Osteocyte (in vitro differentiated cells): ENCODE measurements at places on chromosomes 5 and 9.

GRCh38 chr5:68147659-68148058 is 67.9 kb upstream of the PIK3R1 start:
- DNase-seq: no peak

DNA sequence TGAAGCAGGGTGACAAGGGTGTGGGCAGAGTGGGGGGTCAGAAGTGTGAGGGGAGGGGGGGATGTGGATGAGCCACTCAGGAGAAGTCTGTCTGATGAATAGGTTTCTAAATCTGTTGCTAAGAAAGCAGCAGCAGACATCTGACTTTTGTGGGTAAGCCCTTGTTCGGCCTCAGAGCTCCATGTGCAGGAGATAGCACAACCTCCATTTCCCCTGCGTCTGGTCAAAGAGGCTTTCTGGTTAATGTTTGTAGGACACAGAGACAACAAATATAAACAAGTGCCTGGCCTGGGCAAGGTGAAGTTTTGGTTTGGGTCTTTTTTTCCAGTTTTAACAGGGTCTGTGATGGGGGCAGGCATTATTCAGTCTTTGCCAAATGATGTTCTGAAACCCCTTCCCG is 57.0 kb upstream of the GNE start:
- no peak for DNase-seq

- no peak for DNase-seq
Measured at GRCh38 chr9:68416936-68417564, 60.6 kb downstream of the PGM5 start.

- DNase-seq: no peak
Measured at GRCh38 chr5:95908799-95909198, 52.9 kb downstream of the ELL2 start.

DNA sequence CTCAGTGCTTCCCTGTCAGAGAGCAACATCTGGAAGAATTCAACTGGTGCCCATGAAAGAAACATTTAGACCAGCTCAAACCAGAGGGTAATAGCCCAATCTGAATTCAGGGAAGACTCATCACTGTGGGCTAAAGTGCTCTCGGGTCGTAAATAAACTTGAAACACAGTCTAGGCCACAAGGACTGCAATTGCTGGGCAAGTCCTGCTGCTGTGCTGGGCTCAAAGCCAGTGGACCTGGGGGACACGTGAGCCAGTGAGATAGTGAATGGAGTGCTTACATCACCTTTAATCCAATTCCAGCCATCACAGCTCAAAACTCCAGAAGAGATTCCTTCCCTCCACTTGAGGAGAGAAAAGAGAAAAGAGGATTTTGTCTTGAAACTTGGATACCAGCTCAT is 78.1 kb upstream of the DAP start:
- DNase-seq: no peak

DNA sequence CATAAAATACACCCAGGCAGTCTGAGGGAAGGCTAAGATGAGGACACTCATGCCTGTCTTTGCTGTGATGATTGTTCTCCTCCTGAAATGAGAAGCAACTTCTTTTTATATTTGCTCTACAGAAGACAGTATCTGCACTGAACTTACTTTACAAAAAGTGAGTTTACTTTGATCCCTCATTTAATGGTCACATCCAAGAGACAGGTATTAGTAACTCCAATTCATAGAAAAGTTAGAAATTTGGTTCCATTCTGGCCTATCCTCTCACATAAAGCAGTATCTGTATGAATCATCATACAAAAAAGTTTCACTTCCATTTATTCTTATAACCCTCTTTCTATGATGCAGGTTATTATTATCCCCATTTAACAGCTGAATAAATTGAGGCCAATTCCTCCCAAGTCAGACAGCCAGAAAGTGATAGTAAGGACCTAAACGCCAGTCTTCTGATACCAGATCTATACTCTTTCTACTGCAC is 15.2 kb downstream of the TSTD2 start:
- no peak for DNase-seq

DNA sequence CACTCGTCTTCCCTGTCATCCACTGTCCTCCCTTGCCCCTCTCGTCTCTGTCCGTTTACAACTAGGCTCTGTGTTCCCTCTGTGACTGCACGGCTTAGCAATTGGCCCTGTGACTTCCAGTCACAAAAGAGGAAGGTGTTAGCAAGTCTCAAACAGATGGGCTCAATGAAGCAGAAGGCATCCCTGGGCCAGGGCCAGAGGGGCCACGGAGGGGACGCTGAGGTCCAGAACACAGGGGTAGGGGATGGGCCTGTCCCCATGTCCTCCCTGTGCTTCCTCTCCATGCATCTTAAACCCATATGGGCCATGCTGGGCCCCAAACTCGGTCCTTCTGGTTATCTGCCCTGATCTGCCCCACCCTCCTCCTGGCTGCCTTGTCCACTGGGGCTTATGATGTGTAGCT is at the start of gene CD72:
CD72 (minus strand) TSS at position 89 of the 403 bp plus-strand sequence. CDS start 110 bp downstream, outside the sequence.
- DNase-seq: no peak

DNA sequence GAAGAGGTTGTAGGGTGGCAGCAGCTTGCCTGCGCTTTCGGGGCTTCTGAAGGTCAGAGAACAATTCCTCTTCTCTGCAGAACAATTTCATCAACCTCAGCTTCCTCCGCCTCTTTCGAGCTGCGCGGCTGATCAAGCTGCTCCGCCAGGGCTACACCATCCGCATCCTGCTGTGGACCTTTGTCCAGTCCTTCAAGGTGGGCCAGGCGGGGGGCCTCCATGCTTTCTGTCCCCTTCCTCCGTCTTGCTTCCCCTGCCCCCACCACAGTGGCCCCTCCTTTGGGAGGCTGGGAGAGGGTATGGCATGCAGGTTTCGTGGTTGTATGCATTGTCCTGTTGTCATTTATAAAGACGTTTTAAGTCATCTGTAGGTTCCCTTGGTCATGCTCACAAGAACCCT is 195.8 kb downstream of the CACNA1B start:
- DNase-seq: peak; percentile 67

DNA sequence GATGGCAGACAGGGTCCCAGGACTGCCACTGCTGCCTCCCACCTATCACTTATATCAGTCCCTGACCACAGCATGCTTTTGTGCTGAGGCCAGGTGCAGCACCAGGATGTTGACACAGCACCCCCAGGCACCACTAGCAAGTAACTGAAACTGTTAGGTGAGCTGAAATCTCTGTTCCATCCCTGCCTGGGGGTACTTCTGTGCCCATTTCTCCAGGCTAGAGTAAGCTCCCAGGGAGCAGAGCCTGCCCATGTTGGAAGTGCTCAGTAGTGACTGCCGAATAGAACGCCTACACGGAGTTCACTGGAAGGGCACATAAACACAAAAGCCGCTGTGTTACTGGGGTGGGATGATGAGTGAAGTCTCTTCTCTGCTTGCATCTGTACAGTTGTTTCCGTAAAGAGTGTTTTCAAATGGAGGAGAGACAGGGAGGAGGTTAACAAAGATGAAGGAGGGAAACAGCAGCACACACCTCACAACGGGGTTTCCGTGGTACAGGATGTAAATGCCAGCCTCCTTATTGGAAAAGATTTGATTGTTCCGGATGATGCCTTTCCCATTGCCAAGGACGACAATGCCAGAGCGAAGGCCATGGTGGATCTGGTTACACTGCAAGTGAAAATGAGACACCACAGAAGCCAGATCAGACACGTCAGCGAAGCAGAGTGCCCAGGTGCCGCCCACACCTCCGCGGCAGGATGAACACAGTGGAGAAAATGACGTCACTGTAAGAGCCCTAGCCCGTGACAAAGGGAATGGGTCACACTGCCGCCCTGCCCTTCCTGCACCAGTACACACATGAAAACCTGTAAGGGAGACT is 43.1 kb downstream of the POLR1E start:
- DNase-seq: no peak

DNA sequence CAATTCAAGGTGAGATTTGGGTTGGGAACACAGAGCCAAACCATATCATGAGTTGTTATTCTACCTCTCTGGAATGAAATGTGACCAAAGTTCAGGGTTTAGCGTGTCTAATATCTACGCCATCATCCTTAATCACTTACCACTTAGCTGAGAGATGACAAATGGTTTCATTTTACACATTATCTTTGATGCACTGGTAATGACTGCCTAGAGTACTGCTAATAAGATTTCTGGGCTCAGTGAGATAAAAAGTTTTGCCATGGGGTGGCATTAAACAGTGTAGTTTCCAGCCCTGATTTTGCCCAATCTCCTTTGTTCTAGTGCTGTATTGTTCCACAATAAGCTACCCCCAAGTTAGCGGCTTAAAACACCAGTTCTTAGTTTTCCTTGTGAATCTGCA is 367.2 kb downstream of the MLLT3 start:
- DNase-seq: no peak

DNA sequence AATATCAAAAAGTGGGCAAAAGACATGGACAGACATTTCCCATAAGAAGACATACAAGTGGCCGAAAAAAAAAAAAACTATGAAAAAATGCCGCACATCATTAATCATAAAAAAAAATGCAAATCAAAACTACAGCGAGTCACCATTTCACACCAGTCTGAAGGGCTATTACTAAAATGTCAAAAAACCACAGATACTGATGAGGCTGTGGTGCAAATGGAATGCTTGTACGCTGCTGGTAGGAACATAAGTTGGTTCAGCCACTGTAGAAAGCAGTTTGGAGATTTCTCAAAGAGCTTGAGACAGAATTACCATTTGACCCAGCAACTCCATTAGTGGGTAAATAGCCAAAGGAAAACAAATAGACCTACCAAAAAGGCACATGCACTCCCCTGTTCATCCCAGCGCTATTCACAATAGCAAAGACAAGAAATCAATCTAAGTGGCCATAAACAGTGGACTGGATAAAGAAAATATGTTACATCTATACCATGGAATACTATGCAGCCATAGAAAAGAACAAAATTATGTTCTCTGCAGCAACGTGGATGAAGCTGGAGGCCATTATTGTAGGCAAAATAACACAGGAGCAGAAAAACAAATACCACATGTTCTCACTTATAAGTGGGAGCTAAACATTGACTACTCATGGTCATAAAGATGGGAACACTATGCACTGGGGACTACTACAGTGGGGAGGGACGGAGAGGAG is 110.6 kb upstream of the BOD1 start:
- DNase-seq: no peak

DNA sequence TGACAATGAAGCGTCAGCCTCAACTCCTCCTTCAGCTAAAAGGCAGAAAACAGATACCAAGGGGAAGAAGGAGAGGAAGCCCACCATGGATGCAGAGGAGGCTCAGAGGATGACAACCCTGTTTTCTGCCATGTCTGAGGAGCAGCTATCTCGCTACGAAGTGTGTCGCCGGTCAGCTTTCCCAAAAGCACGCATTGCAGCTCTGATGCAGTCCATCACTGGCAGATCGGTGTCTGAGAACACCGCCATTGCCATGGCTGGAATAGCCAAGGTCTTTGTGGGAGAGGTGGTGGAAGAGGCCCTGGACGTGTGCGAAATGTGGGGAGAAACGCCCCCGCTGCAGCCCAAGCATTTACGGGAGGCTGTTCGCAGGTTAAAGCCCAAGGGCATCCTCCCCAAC is 968 bp downstream of the TAF11L11 start:
- no peak for DNase-seq

DNA sequence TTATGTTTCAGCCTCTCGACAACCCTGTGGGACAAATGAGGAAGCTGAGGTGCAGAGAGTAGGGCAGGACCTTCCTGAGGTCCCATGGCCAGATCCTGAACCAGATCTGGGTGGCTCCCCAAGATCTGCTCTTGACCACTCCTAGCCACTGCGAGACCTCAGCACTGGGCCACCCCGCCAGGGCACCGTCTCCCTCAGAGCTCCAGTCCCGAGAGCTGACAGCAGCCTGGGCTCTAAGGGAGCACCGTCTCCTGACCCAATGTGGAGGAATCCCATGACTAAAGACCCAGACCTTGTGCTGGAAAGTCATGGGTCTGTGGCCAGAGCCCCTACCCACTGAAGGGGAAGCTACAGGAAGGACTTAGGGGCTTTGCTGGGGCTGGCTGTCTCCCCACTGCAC is 4.5 kb upstream of the LMX1B start:
- DNase-seq: no peak

- no peak for DNase-seq
Measured at GRCh38 chr9:116760636-116761035, 73.5 kb downstream of the TRIM32 start.

- DNase-seq: no peak
Measured at GRCh38 chr5:436641-436975, 6.4 kb upstream of the EXOC3 start.
